ENCODE measurements at places on chromosomes 1 and 21.

DNA sequence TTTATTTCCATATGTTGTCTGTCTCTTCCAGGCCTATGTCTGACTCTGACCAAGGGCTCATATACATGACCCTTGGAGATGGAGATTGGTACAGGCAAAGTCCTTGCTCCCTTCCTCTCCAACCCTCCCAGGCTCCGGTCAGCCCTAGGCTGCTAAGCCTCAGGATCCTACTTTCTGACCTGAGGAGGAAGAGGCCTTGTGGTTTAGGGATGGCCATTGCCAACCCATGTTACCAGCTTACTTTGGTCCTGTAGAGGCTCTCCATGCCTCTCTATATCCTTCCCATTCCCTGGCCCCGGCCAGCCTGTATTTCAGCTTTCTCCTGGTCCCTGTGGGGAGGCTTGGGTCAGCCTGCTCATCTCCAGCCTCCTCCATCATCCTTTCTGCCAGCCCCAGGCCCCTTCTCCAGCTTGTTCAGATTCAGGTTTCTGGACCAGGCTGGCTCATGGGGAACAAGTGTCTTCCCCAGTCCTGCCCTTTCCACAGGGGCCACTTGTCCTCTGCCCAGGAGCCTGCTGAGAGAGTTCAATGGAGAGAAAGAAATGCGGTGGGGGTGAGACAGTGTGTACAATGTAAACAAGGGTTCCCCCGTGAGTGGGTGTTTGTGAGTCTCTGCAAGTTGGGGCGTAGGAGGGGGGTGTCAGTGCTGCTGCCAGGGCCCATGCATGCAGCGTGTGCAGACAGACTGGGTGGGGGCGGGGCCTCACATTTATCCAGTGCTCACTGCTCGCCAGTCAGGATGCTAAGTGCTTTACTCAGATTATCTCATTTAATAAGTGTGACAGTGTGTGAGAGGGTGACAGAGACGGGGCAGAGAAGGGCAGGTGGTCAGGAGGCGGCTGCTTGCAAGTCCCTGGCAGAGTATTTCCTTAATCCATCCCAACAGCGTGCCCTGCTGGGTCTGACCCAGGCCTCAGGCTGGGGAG, 31.3 kb upstream of the FOXO6 start:
- DNase-seq = no peak

GRCh38 chr1:151805066-151805820, at the start of gene LINGO4:
Gene LINGO4 (minus strand): TSS chr1:151805419. CDS start chr1:151802704, 2,715 bp downstream.
- DNase-seq = no peak

GRCh38 chr1:98749152-98749756, 87.7 kb downstream of the SNX7 start:
- no peak for DNase-seq

GRCh38 chr1:169586395-169587255, at the start of gene F5:
Gene F5 (minus strand): TSS chr1:169586481. CDS start chr1:169586386, 95 bp downstream.
- DNase-seq = peak; percentile 68

DNA sequence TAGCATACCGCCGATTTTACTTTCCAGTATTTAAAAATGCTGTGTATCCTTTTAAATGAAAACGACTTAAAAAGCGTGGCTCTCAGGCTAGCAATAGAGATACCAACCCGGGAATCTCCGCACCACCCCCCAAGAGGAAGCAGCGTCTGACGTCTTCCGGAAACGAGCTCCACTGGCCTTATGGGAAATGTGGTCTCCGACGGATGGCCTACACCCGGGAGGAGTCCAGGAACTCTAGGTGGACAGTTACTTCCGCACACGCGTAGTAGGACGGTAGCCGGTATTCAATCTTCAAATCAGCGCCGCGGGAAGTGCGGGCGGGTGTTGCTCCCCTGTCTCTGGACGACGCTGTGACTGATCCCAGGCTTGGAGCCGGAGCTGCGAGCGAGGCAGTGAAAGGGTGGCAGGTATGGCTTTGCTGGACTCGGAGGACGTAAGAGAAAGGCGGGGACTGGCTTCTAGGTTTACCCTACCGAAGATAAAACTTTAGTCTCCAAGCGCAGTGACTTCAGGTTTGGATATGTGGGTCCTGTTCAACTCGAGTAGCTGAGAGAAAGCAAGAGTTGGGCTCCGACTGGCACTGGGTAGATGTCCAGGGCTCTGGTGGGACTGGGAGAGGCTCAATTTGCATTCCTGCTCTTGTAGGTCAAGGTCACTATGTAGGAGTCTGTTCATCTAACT, at the start of gene ZNF684:
TSS of gene ZNF684 (plus strand) at position 257 of the 681 bp plus-strand sequence. CDS start 1,530 bp downstream, outside the sequence.
- DNase-seq = peak; percentile 95

- DNase-seq = no peak
Measured at GRCh38 chr1:116351914-116352313, 21.1 kb upstream of the ATP1A1 start.

- no peak for DNase-seq
Measured at GRCh38 chr1:118073648-118074435, 111.2 kb downstream of the SPAG17 start.

GRCh38 chr1:235617808-235618207, 31.8 kb downstream of the GNG4 start:
- no peak for DNase-seq

All from MG63 (cell line).